ENCODE measurements at places on chromosomes 1 and 21. TPM values are rescaled to one million over a fixed set of nuclear protein-coding genes. Genes with fewer than 3 reads are reported as not detected.

DNA sequence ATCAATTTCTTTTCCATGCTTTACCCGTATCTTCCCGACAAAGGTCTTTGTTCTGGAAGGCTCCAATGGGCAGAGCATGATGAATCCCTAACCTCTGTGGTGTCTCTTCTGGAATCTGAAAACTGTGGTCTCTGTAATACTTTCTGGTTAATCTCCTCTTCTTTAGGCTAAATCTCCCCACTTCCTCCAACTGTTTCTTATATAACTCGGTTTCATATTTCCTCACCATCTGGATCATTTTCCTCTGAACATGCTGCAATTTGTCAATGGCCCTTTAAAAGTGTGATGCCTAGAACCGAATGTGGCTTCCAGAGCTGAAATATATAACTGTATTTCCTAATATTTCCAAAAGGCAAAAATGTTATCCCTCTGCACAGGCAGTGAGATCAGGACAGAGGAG lies 66.1 kb downstream of the ALG14 start:
- DNase-seq: no peak

GRCh38 chr1:152111515-152111968 lies 3.7 kb downstream of the TCHH start:
- DNase-seq: peak; percentile 32

DNA sequence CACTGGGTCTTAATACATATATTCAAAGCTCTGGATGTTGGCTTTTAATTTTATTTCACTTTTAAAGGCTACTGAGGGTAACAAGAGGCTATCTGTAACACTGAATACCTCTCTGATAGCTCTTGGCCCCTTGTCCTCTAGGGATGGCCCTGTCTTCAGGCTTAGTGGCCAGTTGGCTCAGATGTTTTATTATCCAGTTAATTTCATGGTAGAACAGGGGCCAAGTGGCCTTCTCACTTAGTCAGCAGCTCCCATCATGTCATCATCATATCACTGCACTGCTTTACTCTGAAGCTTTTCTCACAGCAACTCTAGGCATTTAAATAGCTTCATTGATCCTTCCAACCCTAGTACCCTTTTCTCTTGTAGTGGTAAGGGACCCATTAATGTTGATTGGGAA lies 40.2 kb upstream of the MACF1 start:
- no peak for DNase-seq

DNA sequence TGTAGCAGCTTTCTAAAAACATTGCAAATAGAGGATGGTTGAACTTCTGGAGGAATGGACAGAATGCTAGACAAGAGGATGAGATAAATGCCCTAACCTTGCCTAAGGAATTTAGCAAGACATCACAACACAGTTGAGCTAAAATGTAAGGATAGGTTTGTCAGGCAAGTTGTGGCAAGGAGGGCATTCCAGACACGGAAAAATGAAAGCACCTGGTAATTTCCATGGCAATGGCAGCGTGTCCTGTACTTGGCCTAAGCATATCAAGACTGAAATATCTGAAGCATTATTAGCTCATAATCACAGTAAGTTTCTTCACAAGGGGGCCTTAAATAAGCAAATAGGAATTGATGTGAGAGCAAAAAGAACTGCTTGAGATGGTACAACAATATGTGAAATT lies 105.1 kb upstream of the USP25 start:
- no peak for DNase-seq

- DNase-seq: no peak
Measured at GRCh38 chr1:44151332-44151731, 9.9 kb upstream of the KLF18 start.

DNA sequence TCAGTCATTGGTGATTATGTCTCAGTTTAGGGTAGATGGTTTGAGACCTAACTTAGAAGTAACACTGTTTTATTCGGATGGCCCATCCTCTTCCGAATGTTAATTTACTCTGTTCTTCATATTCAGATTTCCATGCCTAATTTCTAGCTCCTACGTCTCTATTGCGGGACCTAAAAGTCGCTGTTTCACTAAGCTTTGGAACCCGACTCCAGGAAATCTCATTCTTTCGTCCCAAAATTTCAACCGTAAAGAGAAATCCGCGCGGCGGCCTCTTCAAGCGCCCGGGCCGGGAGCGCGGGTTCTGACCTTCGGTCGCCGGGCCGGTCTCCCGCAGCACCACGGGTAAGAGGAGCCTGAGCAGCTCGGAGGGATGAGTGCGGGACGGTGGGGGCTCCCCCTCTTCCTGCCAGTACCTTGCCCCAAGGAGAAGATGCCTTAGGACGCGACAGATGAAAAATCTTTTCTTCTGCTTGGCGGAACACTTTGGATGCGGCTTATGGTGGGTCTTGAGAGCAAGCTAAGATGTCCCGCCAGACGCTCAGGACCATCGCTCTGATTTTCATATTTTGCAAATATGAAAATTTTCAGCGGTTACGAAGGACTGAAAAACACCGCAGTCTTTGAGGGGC lies 128.7 kb downstream of the PPIAL4G start:
- DNase-seq: no peak

DNA sequence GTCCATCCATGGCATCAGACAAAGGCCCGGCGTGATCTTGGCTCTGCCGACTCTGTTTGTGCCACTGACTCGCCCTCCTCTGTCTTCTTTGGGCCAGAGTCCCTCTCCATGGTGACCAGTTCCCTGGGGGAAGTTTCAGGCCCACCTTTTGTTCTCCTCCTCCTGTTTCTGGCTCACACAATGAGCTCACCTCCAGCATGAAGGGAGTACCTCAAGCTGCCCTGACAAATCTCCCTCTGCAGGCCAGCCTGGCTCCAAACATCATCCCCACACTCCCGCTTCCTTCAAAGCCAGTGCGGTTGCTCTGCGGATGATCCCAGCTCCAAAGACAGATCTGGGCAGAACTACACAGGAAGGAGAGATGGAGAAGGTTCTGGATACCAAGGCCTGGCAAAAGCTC lies 576.6 kb downstream of the NPHP4 start:
- DNase-seq: no peak

- DNase-seq: peak; percentile 9
Measured at GRCh38 chr21:44706026-44706705, 5.2 kb downstream of the TSPEAR start.

DNA sequence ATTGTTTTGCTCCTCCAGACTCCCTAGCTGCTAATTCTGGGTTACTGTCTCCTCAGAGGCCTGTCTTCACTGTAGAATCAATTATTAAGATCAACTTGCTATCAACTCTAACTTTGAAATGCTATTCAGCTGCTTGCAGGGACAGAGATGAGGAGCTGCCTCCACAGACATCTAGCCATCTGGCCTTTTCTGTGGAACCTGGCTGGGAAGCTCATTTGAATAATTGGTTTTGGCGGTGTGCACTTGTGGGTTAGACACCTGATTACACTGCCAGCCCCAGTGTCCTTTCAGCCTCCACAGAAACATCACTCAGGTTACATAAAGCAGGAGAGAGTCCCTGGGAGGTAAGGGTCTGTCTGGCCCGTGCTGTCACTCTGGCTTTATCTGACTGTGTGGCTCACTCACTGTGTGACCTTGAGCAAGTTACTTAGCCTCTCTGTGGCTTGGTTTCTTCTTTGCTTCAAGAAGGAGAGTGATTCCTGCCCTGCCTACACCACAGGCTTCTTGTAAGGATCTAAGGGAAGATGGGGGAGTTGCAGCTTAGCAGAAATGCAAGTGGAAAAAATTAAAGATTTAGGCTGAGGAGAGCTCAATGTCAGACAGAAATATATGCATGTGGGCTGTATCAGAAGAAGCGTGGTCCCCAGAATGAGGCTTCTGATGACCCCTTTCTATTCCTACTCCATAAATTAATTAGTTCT lies 131.6 kb downstream of the BEND5 start:
- DNase-seq: no peak

DNA sequence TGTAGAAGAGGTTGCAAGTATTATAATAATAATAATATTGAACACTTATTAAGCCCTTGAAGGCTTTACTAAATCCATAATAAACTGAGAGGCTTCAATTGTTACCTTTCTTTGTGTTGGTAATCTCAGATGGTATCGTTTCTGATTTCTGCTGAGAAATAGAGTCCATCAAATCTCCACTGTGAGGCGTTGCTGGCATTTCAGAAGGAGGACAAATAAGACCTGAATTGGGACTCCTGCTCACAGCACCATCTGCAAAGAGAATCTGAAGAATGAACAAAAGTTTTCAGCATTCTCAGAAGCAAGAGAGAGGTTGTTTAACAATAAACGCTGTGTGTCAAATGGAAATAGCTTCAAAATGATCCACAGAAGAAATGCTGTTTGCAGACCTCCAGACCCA lies 93.7 kb downstream of the WDR3 start:
- no peak for DNase-seq

- DNase-seq: peak; percentile 89
Measured at GRCh38 chr1:151196292-151196800, 2.0 kb upstream of the PIP5K1A start.

DNA sequence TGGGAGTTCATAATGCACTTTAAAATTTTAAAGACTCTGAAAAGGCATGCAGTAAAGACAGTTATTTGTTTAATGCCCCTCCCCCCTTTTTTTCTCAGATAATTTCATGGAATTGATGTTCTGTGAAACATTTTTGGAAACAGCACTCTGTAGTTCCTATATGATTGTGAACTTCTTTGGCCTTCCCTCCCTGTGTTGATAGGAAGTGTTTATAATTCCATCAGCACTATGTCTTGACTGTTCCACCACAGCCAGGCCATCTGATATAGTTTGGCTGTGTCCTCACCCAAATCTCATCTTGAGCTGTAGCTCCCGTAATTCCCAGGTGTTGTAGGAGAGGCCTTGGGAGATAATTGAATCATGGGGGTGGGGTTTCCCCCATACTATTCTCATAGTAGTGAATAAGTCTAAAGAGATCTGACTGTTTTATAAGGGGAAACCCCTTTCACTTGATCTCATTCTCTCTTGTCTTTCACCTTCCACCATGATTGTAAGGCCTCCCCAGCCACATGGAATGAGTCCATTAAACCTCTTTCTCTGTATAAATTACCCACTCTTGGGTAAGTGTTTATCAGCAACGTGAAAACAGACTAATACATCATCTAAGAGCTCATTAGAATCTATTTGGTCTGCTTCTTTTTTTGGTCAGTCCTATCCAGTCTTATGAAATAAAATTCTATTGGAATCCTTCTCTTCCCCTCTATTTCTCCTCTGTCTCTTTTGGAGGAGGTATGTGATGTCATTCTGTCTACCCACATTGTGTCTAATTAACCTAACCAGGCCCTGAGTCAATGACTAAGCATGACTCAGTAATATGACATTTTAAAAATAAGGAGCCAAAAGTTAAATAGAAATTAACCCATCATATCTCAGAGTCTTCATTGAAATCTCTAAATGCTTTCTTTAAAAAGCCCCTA lies 8.9 kb downstream of the CCDC185 start:
- DNase-seq: no peak

- no peak for DNase-seq
Measured at GRCh38 chr1:228278432-228278941, 70.6 kb downstream of the OBSCN start.

DNA sequence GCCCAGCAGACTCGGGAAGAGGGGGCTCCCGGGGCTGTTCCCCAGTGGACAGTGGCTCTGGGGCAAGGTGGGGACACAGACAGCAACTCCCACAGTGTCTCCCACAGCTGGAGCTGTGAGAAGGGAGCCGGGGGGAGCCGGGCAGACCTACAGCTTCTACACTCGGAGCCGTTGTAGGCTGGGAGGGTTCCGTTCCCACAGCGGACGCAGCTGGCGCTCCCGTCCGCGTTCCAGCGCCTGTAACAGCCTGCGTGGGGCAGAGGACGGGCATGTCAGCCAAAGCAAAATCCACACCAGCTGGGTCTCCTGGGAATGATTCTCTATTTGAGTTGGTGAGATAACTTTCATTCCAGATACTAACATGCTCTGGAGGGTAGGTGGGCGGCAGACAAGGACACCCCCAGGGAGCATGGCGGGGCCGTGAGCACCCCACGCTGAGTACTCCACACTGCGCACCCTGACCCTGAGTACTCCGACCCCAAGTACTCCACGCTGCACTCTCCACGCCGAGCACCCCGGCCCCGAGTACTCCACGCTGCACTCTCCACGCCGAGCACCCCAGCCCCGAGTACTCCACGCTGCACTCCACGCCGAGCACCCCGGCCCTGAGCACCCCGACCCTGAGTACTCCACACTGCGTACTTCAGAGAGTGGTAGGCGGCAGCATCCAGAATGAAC lies 13.4 kb upstream of the RNF223 start:
- DNase-seq: no peak

- DNase-seq: no peak
Measured at GRCh38 chr1:217747156-217747769, 116.1 kb downstream of the SPATA17 start.

DNA sequence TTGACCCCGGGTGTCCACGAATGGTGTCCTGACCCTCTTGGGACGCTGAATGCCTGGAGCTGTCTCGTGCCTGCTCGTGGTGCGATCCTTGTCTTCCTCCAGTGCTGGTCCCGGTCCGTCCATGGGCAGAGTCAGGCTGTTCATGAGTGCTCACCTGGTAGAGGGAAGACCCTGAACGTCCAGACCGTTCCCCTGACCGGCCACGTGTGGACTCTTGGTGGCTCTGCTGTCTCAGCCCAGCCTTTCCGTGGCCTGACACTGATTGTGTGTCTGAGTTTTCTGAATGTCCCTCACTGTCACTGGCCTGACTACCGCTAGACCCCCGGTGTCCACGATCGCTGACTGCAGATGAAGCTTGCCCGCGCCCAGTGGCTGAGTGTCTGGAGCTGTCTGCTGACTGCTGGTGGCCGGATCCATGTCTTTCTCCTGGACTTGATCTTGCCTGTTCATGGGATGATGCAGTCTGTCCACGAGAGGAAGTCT lies 11.7 kb downstream of the FLG start:
- DNase-seq: no peak

DNA sequence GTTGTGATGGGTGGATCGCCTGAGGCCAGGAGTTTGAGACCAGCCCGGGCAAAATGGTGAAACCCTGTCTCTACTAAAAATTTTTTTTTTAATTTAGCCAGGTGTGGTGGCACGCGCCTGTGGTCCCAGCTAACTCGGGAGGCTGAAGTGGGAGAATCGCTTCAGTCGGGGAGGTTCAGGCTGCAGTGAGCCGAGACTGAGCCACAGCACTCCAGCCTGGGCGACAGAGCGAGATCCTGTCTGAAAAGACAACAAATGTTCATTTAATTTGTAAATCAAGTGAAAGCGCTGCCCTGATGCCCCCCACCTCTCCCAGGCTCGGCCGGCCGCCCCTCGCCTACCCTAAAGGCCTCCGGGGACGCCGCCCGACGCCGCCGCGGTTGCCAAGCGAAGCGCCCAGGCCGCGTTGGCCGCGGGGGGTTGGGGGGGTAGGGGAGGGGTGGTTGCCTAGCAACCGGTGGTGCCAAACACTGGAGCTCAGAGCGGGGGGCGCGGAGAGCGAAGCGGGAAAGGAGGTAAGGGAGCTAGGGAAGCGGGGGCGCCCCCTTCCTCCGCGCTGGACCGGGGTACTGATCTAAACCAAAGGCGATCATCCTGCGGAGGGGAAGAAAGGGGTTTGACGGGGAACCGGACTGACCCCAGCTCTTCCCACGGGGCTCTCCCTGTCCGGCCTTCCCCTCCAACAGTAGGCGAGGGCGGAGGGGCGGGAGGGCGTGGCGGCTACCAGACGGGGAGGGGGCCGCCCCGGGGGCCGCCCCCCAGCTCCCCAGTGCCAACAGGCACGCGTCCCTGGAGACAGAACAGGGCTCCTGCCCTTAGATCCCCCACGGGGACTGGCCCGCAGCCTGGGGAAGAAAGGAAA lies at the start of gene TEKT2:
Gene TEKT2, plus strand, starts transcription at position 460 of the 862 bp plus-strand sequence. CDS start 828 bp downstream, outside the sequence.
- no peak for DNase-seq

The BMP8B gene
- 4.9 TPM for total RNA-seq

The LEMD1 gene
- 0.77 TPM for total RNA-seq

The KRTAP7-1 gene
- not detected for total RNA-seq

The PEA15 gene
- total RNA-seq: 48.3 TPM

The PRAMEF10 gene
- not detected for total RNA-seq

The MYBPHL gene
- total RNA-seq: not detected

The CDK18 gene
- total RNA-seq: 46.0 TPM

The GRIK1 gene
- not detected for total RNA-seq

The FUCA1 gene
- 165 TPM for total RNA-seq

The PLPPR5 gene
- not detected for total RNA-seq

The MRPS21 gene
- total RNA-seq: 42.7 TPM

The CHRNB2 gene
- total RNA-seq: 0.07 TPM
